ENCODE measurements at places on chromosomes 4 and X. TPM values are rescaled to one million over a fixed set of nuclear protein-coding genes. Genes with fewer than 3 reads are reported as not detected.

Gene CCKAR
- not detected for total RNA-seq

Gene MAGEC3
- total RNA-seq = not detected

Gene SPANXN4
- not detected for total RNA-seq

Gene FAM236C
- total RNA-seq = not detected

Gene PHEX
- 0.14 TPM for total RNA-seq

Gene CFI
- not detected for total RNA-seq

Gene PRDM8
- 7.4 TPM for total RNA-seq

Gene ZNF674
- 5.6 TPM for total RNA-seq

Gene AKAP14
- not detected for total RNA-seq

Gene GAGE1
- not detected for total RNA-seq

Gene NXF2B
- not detected for total RNA-seq

Gene HMX1
- not detected for total RNA-seq

Gene TMEM47
- total RNA-seq = not detected

Gene SLC10A6
- not detected for total RNA-seq

Gene SPP1
- not detected for total RNA-seq

Gene LRIT3
- 0.19 TPM for total RNA-seq

Gene YIPF7
- not detected for total RNA-seq

Gene TRPC5OS
- not detected for total RNA-seq

Gene RTL9
- not detected for total RNA-seq

Data from activated naive CD4-positive, alpha-beta T cell treated with anti-CD3 and anti-CD28 coated beads, Interleukin-2, amount 10 ng/mL, durations not matched to agents 5 hours and 36 hours (primary cell).